Fibroblast of villous mesenchyme (primary cell): ENCODE measurements at places on chromosomes 6 and 20. TPM values are rescaled to one million over a fixed set of nuclear protein-coding genes. Genes with fewer than 3 reads are reported as not detected.

Gene FAM184A
- total RNA-seq, result under 0.01 TPM in 2 replicates

Gene GABRR1
- total RNA-seq, result not detected in 2 replicates

Gene PCNA
- total RNA-seq, result 79.6 and 121 TPM in 2 replicates

Gene DZANK1
- 0.64 and 1.3 TPM in 2 replicates for total RNA-seq

Gene FGD2
- not detected in 2 replicates for total RNA-seq

Gene HLA-DOB
- 0.32 and 0.43 TPM in 2 replicates for total RNA-seq

Gene SCRT2
- total RNA-seq, result not detected in 2 replicates

Gene CRIP3
- not detected in 2 replicates for total RNA-seq

Gene LY6G6C
- not detected in 2 replicates for total RNA-seq

Gene CLDN20
- not detected in 2 replicates for total RNA-seq

Gene NRN1
- total RNA-seq, result not detected in 2 replicates

Gene CCN2
- 177 and 217 TPM in 2 replicates for total RNA-seq

Gene OPN5
- not detected in 2 replicates for total RNA-seq

Gene TAP1
- total RNA-seq, result 70.5 and 122 TPM in 2 replicates

Gene CRYBG1
- 8.1 and 15.5 TPM in 2 replicates for total RNA-seq

Gene SLC22A23
- 2.2 and 2.6 TPM in 2 replicates for total RNA-seq

Gene GLO1
- 110 and 154 TPM in 2 replicates for total RNA-seq

Gene NCR2
- not detected in 2 replicates for total RNA-seq

Gene UNC5CL
- under 0.01 TPM in 2 replicates for total RNA-seq

Gene FNDC1
- total RNA-seq, result under 0.01 TPM in 2 replicates

Gene MRPS26
- total RNA-seq, result 26.8 and 31.6 TPM in 2 replicates

Gene MLN
- total RNA-seq, result not detected in 2 replicates

Gene RAB44
- under 0.01 TPM in 1 of 2 replicates, not detected in the other for total RNA-seq
